ENCODE measurements at places on chromosomes 4 and X.

GRCh38 chrX:3697701-3698279 is 15.7 kb downstream of the PRKX start:
- H3K27ac ChIP-seq, result no peak overlapping the region
- H3K27me3 ChIP-seq, result no peaks in the 10 kb centered on the region
- DNase-seq, result no peak
- peaks cover 57% of the 10 kb centered on the region for H3K36me3 ChIP-seq
- H3K4me1 ChIP-seq, result peaks cover 77% of the 10 kb centered on the region
- H3K4me3 ChIP-seq, result no peak overlapping the region

DNA sequence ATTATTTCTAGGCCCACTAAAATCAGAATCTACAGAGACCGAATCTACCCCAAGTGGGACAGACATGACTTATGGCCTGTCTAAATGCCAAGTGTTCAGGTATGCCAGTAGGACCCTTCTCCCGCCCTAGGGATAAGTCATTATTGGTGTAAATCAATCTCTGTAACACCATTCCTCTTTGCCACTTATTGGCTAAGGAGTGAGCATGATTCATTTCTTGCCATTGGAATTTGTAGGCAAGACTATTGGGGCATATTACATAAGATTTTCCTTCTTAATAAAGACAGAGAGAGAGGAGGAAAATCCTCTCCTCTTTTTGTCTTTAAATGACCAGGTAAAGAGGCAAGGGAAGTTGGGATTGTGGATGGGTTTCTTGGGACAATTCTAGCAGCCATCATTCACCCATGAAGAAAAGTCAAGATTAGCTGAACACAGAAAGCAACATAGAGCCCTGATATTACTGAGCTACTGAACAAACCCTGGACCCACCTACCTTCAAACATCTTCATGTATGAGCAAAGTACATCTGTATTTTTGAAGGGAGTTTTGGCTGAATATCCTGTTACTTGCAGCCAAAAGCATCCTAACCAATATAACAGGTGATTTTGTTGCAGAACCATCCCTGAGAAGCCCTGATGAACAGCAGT is 2.6 kb downstream of the SLC9B2 start:
- H3K27ac ChIP-seq, result no peak overlapping the region
- peaks cover 23% of the 10 kb centered on the region for H3K36me3 ChIP-seq
- no peak for DNase-seq

DNA sequence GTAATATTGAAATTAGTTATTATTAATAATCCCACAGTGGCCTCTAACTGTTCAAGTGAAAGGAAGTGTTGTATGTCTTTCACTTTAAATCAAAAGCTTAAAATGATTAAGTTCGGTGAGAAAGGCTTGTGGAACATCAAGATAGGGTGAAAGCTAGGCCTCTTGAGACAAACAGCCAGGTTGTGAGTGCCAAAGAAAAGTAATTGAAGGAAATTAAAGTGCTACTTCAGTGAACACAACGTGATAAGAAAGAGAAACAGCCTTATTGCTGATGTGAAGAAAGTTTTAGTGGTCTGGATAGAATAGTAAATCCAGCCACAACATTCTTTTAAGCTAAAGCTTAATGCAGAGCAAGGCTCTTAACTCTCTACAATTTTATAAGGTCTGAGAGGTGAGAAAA is 42.6 kb upstream of the IL13RA2 start:
- H3K4me1 ChIP-seq, result no peaks in the 10 kb centered on the region
- no peaks in the 10 kb centered on the region for H3K36me3 ChIP-seq
- no peak overlapping the region for H3K27ac ChIP-seq

DNA sequence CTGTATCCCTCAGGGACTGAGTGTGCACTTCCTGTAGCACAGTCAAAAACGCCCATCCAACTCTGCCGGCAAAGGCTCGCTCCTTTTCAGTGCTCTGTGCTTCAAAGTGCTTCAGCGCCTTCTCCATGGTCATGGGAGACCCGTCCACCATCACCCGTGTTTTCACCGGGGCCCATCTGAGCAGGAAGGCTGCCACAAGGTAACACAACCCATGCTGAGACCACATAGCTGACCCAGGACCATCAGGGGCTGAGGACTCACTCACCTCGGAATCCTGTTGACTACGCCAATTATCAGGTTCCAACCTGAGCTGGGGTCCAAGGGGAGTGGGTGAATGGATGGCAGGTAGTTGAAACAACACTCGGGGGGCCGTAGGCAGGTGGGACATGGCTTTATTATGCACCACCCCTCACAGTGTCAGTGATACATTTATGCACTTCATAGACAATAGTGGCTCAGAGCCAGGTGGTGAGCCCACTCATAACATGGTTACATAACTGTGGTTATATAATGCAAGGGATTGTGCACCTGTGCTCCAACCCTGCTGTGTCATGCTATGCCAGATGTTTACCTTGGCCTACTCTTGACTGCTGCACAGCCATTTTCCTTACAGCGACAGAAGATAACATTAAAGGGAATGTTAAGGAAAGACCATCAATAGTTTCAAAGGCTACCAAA is 227.8 kb downstream of the ADGRL3 start:
- no peak overlapping the region for H3K4me3 ChIP-seq
- H3K36me3 ChIP-seq, result no peaks in the 10 kb centered on the region
- H3K27me3 ChIP-seq, result no peaks in the 10 kb centered on the region
- no peak overlapping the region for H3K27ac ChIP-seq
- no peak for DNase-seq

DNA sequence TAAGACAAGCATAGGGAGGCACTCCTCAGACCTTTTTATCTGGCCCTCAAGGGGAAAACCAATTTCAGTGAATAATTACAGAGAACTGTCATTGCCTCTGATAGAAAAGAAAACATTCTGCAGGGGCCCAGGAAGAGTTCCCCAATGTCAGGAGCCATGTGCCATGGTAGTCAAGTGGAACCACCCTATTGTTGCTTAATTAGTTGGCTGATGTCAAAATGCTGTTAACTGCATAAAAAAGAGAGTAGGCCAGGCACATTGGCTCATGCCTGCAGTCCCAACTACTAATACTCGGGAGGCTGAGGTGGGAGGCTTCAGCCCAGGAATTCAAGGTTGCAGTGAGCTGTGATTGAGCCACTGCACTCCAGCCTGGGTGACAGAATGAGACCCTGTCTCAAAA is 28.6 kb upstream of the OGT start:
- no peak for DNase-seq
- H3K27ac ChIP-seq, result no peak overlapping the region
- no peaks in the 10 kb centered on the region for H3K27me3 ChIP-seq
- H3K4me1 ChIP-seq, result no peaks in the 10 kb centered on the region
- no peak overlapping the region for H3K4me3 ChIP-seq

DNA sequence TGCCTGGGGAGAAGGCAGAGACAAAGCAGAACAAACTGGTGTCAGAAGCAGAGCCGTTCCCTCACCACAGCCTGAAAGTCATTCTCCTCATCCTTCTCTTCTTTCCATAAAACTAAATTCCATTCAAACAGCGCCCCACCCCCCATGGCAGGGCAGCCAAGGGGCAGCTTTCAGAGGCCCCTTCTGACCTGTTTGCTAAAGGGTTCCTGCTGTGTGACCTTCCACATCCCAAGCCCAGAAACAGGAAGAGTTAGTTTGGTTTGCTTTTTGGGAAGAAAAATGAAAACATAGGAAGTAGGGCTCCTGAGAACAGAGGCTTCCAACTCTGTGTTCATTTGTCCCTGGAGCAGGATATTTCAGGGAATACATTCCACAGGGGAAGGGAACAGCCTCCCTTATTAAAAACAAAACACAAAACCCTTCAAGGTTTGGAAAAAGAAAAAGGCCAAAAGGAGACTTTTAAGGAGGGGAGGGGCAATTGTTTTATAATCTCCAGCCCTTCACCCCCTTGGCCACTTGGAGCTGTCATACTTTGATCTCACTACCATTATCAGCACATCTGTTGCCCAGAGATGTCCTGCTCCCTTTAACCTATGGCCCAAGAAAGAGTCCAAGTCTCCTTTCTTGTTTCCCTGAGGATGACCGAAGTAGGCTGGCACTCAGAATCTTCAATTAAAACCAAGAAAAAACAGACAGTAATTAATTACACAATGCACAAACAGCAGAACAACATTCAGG is 25.3 kb downstream of the STARD8 start:
- peaks cover 8% of the 10 kb centered on the region for H3K27me3 ChIP-seq
- no peak overlapping the region for H3K27ac ChIP-seq
- H3K4me1 ChIP-seq, result no peaks in the 10 kb centered on the region
- no peaks in the 10 kb centered on the region for H3K36me3 ChIP-seq

- H3K4me1 ChIP-seq, result no peaks in the 10 kb centered on the region
- no peaks in the 10 kb centered on the region for H3K36me3 ChIP-seq
- H3K27me3 ChIP-seq, result peaks cover 27% of the 10 kb centered on the region
- no peak overlapping the region for H3K4me3 ChIP-seq
- no peak for DNase-seq
- H3K27ac ChIP-seq, result no peak overlapping the region
These were observed 1.3 kb downstream of the GABRE start for GRCh38 chrX:151973060-151973661.

- H3K27me3 ChIP-seq, result no peaks in the 10 kb centered on the region
- no peaks in the 10 kb centered on the region for H3K36me3 ChIP-seq
- DNase-seq, result no peak
- H3K27ac ChIP-seq, result no peak overlapping the region
These were observed 69.5 kb downstream of the RRAGB start for GRCh38 chrX:55787063-55787462.

DNA sequence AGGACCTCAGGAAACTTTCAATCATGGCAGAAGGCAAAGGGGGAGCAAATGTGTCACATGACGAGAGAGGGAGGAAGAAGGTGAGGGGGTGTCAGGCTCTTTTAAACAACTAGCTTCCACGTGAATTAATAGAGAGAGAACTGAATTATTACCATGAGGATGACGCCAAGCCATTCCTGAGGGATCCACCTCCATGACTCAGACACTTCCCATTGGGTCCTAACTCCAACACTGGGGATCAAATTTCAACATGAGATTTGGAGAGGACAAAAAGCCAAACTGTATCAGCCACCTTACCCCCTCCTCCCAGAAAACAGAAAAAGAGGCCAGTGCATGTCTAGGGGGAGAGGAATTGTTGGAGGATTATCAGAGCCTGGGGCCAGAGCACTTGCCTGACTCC is 40.4 kb upstream of the LAS1L start:
- H3K27ac ChIP-seq, result no peak overlapping the region
- DNase-seq, result no peak
- no peak overlapping the region for H3K4me3 ChIP-seq

- no peaks in the 10 kb centered on the region for H3K4me1 ChIP-seq
- no peaks in the 10 kb centered on the region for H3K27me3 ChIP-seq
- H3K36me3 ChIP-seq, result no peaks in the 10 kb centered on the region
- H3K27ac ChIP-seq, result no peak overlapping the region
- no peak overlapping the region for H3K4me3 ChIP-seq
These were observed 709.7 kb downstream of the DMD start for GRCh38 chrX:32501606-32502005.

DNA sequence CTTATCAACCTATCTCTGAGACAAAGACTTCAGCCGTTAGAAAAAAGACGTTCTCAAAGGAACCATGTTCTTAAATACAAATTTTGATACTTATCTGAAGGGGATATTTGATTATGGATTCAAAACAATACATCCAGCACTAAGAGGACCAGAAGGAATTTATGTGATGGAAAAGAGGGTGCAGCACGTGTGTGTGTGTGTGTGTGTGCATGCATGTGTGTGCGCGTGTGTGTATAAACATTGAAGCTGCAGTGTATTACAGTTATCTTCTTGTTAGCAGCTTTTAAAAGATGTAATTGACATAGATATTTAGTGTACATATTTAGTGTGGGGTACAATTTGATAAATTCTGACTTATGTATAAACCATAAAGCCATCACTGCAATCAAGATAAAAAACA is 44.9 kb downstream of the ANK2 start:
- no peaks in the 10 kb centered on the region for H3K4me1 ChIP-seq
- H3K4me3 ChIP-seq, result no peak overlapping the region
- no peak for DNase-seq
- H3K27ac ChIP-seq, result no peak overlapping the region
- H3K27me3 ChIP-seq, result no peaks in the 10 kb centered on the region

- H3K27ac ChIP-seq, result no peak overlapping the region
- H3K4me3 ChIP-seq, result no peak overlapping the region
- peaks cover 3% of the 10 kb centered on the region for H3K27me3 ChIP-seq
- no peaks in the 10 kb centered on the region for H3K36me3 ChIP-seq
- no peak for DNase-seq
These were observed 102.3 kb downstream of the WWC2 start for GRCh38 chr4:183201331-183201730.

DNA sequence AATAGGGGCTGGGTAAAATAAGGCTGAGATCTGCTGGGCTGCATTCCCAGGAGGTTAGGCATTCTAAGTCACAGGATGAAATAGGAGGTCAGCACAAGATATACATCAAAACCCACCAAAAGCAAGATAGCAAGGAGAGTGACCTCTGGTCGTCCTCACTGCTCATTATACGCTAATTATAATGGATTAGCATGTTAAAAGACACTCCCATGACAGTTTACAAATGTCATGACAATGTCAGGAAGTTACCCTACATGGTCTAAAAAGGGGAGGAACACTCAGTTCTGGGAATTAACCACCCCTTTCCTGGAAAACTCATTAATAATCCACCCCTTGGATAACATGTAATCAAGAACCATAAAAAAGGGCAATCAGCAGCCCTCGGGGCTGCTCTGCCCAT is 403.6 kb downstream of the KCNIP4 start:
- H3K4me1 ChIP-seq, result no peaks in the 10 kb centered on the region
- H3K36me3 ChIP-seq, result no peaks in the 10 kb centered on the region
- no peak overlapping the region for H3K4me3 ChIP-seq

DNA sequence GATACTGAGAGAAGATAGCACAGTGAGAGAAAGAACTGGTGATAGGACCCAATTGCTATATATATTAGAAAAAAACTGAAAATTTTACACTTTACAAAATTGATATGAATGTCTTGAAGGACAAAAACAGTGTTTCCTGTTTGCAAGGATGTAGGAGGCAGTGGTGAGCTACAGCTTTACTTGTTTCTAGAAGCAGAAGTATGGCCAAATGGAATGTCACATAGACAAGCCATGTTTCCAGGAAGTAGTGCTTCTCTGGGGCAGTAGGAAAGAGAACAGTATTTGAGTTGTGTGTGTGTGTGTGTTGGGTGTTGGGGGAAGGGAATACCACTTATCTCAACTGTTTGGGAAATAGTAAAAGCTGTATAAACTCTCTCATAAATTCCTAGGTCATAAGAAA is 60.9 kb upstream of the IBSP start:
- no peak overlapping the region for H3K4me3 ChIP-seq
- no peaks in the 10 kb centered on the region for H3K4me1 ChIP-seq
- no peak overlapping the region for H3K27ac ChIP-seq
- H3K27me3 ChIP-seq, result no peaks in the 10 kb centered on the region

GRCh38 chr4:9804918-9805317 is 23.5 kb downstream of the DRD5 start:
- no peak overlapping the region for H3K27ac ChIP-seq
- H3K36me3 ChIP-seq, result no peaks in the 10 kb centered on the region
- no peaks in the 10 kb centered on the region for H3K4me1 ChIP-seq
- H3K27me3 ChIP-seq, result peaks cover 33% of the 10 kb centered on the region
- no peak overlapping the region for H3K4me3 ChIP-seq

DNA sequence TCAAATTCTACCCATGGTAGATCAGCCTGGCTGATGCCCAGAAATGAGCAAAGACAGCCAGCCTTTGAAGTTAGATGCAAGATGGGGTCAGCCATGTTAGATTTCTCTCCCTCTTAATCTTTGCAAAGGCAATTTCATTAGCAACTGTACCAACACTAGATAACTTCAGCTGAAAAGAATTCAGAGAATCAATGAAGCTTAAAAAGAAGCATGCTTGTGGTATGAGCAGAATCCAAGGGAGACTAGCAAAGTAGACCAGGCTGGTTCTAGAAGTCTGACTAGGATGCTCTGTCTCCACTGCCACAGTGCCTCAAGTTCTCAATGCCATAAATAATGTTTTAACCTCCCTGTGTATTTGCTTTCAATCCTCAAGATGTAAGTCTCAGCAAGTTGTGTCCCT is 247.3 kb downstream of the SLC7A11 start:
- no peaks in the 10 kb centered on the region for H3K4me1 ChIP-seq
- no peak overlapping the region for H3K4me3 ChIP-seq
- H3K36me3 ChIP-seq, result no peaks in the 10 kb centered on the region
- no peak for DNase-seq
- no peaks in the 10 kb centered on the region for H3K27me3 ChIP-seq

All from activated naive CD4-positive, alpha-beta T cell treated with anti-CD3 and anti-CD28 coated beads, Interleukin-2, amount 10 ng/mL, durations not matched to agents 7 days and 5 days (primary cell).